Calu3 (cell line): ENCODE measurements at places on chromosomes 16 and 17. TPM values are rescaled to one million over a fixed set of nuclear protein-coding genes. Genes with fewer than 3 reads are reported as not detected.

Gene TCAP
- 51.5 and 61.1 TPM in 2 replicates for total RNA-seq

Gene CRYBA1
- total RNA-seq, result not detected in 2 replicates

Gene ZNF747
- 12.3 and 15.4 TPM in 2 replicates for total RNA-seq

Gene CACNG3
- total RNA-seq, result not detected in 2 replicates

Gene ZNF597
- total RNA-seq, result 2.7 TPM in 2 replicates

Gene WNT9B
- total RNA-seq, result not detected in 2 replicates

Gene NPB
- 0.27 and 0.47 TPM in 2 replicates for total RNA-seq

Gene HS3ST3B1
- total RNA-seq, result 0.78 and 0.80 TPM in 2 replicates

Gene HAGH
- 48.0 and 48.2 TPM in 2 replicates for total RNA-seq

Gene NPIPB6
- total RNA-seq, result 2.5 and 2.6 TPM in 2 replicates

Gene JPH3
- total RNA-seq, result 0.57 and 1.2 TPM in 2 replicates

Gene KDM6B
- 29.0 and 37.3 TPM in 2 replicates for total RNA-seq

Gene TVP23A
- total RNA-seq, result 0.21 TPM in 1 of 2 replicates, not detected in the other

Gene CBFA2T3
- total RNA-seq, result not detected in 2 replicates

Gene HBA2
- total RNA-seq, result not detected in 2 replicates

Gene CTRB2
- 0.76 TPM in 1 of 2 replicates, not detected in the other for total RNA-seq

Gene TMEM100
- total RNA-seq, result not detected in 2 replicates

Gene CHST4
- total RNA-seq, result 72.9 and 105 TPM in 2 replicates

Gene PAQR4
- total RNA-seq, result 51.0 and 56.0 TPM in 2 replicates

Gene ASIC2
- not detected in 2 replicates for total RNA-seq

Gene CASKIN1
- total RNA-seq, result 1.4 and 2.6 TPM in 2 replicates

Gene TP53TG3B
- not detected in 2 replicates for total RNA-seq

Gene TMEM238L
- not detected in 2 replicates for total RNA-seq

Gene SUZ12
- 47.5 and 49.2 TPM in 2 replicates for total RNA-seq
